NCI-H345 (cell line): ENCODE measurements at places on chromosomes 12 and 14.

GRCh38 chr14:99426813-99427346 lies 53.8 kb downstream of the SETD3 start:
- no peak for DNase-seq

DNA sequence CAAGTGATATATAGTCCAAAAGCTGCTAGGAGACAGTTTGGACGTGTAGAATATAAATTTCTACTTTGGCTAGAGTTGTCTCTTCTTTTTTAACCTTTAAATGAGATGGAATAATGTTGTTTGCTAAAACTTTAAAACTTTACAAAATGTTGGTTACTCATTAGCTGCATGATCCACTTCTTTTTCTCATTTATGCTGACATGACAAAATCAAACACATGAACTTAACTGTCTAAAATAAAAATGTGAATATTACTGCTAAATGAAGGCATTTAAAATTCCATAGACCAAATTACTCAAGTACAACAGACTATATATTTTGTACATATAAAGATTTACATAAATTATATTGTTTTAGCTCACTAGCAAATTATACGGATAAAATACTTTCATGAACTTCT lies 135.9 kb upstream of the ABCD2 start:
- no peak for DNase-seq

DNA sequence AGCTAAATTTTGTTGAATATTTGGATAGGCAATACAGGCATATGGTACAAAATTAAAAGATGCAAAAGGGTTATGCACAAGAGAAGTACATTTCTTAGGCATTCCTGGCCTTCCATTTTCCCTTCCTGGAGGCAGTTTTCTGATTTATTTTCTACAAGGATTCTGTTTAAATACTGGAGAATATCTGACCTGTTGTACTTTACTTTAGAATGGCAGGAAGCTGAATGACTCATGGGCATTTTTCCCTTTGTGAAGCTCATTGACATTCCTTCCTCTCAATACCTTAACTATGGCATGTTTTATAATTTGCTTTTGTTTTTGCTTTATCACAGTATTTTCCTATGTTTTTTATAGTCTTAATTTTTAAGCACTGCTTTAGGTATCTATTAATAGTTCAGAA lies 62.7 kb downstream of the RCOR1 start:
- no peak for DNase-seq

- DNase-seq = no peak
Measured at GRCh38 chr14:81371802-81372201, 28.3 kb downstream of the STON2 start.

- DNase-seq = no peak
Measured at GRCh38 chr12:70609203-70609602, 28.0 kb downstream of the PTPRB start.

DNA sequence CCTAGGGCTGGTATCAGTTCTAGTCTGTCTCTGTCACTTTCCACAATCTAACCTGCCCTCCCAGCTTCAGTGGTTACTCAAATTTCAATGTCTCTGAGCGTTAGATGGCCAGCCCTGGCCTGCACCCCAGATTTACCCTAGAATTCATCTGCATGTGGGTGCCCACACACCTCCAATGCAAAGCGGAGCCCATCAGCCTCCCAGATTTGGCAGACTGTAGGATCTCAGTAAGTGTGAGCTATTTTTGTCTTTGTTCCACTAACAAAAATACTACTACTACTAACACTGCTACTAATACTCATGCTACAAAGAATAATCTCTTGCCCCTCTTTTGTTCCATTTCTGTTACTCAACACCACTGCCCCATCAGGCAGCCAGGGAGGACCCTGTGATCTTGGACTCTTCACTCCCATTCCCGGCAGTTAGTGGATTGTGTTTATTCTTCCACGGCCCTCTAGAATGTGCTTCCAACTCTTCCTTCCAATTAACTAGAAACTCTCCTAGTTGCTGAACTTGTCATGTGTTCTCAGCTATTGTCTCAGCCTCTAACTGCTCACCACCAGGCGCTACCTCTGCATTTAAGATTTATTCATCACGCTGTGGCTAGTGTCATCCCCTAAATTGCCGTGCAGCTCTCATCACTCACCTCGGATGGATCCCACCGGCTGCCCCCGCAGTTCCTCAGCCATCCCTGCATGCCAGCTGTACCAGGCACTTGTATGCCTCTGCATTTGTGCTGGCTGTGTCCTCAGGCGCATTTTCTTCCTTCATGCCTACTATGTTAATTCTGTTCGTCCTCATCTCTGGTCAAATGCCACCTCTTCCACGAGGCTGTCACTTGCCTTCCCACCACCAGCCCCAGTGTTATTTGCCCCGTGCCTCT lies 150.6 kb upstream of the HIF1A start:
- no peak for DNase-seq
